AG04449 (cell line): ENCODE measurements at places on chromosomes 2 and 18.

DNA sequence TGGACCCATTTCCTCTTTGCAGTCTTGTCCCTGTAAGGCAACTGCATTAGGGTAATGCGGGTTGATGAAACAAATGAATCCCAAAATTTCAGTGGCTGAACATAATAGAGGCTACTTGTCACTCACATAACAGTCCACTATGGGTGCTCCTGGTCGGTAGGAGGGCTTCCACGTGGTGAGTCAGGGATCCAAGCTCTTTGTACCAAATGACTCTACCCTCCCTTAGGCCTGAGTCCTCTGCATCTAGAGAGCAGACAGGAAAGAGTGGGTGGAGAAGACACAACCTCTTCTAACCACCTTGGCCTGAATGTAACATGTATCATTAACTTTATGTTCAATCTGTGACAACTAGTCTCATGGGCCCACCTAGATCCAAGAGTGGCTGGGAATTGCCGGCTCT is 86.2 kb upstream of the HAAO start:
- DNase-seq: no peak

GRCh38 chr2:238169048-238169707 is 10.4 kb downstream of the ERFE start:
- peak; percentile 89 for DNase-seq

DNA sequence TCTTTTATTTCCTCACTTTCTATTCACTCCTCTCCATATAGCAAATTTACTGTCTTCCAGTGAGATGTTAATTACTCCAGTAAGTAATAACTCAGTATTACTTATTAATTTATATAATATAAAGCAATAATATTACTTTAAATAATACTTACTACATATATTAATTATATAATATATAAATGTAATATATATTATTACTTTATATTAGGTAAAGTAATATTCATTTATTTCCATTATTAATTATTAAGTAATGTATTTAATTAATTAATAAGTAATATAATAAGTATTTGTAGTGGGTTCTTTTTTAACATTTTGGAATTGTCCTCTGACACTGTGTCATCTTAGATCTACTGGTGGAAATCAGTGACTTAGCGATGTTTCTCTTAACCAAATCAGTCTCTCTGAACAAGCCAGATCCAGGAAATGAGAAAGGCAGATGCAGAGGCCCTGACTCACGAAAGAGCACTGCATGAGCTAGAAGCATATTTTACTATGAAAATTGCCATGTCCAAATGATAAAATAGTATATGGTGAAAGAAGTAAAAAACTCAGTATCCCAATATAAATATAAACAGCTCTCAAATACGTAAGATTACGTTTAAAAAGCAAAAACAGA is 115.9 kb downstream of the DSEL start:
- DNase-seq: peak; percentile 38

DNA sequence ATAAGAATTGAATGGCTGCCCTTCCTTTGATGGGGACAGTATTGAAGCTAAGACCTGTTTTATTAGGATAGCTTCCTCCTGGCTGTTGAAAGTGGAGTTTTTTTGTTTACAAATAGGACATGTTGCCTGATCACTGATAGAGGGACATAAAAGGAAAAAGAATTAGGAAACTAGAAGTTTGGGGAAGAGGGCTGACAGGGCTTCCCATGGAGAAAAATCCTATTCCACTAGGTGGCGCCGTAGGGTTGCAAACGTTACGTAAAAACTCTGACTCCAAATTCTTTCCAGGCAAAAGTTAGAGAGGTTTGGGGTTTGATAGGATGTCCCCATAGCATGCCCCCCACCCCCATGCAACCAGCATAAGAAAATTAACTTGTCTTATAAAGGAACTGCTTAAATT is 11.1 kb upstream of the RBFA start:
- no peak for DNase-seq

- DNase-seq: peak; percentile 44
Measured at GRCh38 chr18:62282188-62282629, 42.9 kb upstream of the TNFRSF11A start.

DNA sequence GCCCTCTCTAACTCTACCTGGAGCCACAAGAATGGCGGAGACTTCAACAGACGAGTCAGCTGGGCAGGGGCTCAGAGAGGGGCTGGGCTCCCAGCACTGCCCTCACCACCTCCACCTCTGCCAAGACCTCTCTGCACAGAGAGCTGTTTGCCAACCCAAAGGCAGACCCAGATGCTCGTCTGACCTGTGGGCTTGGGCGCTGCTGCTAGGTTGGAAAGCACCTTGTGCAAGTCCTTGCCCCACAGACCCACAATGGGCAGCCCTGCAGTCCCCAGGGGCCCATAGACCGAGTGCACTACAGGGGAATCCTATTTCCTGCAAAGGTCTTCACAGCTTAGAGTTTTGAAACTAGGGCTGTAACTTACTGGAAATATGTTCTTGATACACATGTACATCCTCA is 13.3 kb downstream of the ACKR3 start:
- no peak for DNase-seq

GRCh38 chr18:7658701-7659100 is 91.6 kb downstream of the PTPRM start:
- DNase-seq: no peak

DNA sequence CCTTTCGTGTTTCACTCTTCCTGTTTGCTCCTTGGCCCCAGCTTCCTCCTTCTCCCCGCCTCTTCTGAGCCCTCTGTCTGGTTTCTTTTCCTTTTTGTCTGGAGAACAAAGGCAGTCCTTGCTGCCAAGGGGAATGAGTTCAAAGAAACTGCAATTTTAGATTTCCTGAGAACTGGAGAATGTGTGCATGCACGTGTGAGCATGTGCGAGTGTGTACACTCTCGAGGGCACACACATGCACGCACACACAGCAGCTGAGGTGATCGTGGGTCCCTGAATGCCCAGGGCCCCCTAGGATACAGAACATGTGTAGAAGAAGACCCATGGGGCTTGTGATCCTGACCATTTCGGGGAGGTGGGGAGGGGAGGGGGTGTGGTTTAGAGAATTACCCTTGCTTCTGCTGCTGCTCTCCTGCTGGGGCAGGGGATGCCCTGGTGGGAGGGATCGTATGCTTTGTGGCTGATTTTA is 151.8 kb downstream of the DYSF start:
- DNase-seq: no peak

GRCh38 chr2:165645930-165646831 is 147.9 kb downstream of the GALNT3 start:
- DNase-seq: no peak

GRCh38 chr2:72841462-72842125 is 15.8 kb upstream of the EXOC6B start:
- DNase-seq: no peak

DNA sequence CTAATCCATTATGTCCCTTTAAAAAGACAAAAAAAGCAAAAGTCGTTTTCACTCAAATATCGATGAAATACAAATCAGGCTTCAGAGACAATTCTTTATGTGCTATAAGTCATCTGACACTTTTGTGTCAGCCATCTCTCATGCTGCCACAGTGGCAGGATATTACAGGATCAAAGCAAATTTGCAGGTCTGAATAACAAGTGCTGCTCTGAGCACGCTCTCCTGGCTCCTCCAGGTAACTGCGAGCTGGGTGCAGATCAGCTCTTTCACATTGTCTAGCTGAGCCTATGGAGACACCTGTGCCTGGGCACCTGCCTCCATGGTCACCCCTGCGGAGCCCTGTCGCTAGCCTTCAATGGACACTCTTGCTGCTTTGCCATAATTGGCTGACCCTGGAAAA is 250.2 kb upstream of the RAB12 start:
- DNase-seq: no peak

GRCh38 chr2:187081461-187081860 is 232.5 kb upstream of the ZSWIM2 start:
- no peak for DNase-seq

DNA sequence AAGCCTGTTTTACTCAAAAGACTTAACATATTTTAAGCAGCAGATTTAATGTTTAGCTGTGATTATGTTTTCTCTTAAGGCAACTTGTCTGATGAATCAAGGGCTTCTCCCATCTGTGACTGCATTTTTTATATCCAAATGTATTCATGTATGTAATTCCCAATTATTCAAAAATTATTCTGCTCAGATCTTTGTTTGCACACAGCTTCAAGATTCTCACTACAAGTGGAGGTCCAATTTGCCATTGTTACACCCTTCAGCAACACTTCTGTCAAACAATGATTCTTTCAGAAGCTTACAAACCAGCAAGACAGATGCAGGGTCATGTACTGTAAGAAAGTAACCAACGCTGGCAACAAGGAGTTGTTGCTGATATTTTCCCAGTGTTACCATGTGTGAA is 5.9 kb upstream of the LRPPRC start:
- no peak for DNase-seq

DNA sequence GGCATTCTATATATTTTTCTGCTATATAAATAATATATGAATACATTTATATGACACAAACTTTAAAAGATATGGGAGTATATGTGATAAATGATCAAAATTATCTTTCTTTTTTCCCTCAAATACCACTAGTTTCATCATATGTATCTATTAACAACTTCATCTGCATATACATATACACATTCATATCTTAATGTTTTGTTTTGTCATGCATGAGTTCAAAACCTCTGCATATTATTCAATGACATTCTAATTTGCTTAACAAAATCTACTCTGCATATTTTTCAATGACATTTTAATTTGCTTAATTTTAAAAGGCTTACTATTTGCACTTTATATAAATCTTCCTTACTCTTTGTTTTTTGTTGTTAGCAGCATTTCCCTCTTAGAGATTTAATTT is 276.2 kb downstream of the PIK3C3 start:
- no peak for DNase-seq

DNA sequence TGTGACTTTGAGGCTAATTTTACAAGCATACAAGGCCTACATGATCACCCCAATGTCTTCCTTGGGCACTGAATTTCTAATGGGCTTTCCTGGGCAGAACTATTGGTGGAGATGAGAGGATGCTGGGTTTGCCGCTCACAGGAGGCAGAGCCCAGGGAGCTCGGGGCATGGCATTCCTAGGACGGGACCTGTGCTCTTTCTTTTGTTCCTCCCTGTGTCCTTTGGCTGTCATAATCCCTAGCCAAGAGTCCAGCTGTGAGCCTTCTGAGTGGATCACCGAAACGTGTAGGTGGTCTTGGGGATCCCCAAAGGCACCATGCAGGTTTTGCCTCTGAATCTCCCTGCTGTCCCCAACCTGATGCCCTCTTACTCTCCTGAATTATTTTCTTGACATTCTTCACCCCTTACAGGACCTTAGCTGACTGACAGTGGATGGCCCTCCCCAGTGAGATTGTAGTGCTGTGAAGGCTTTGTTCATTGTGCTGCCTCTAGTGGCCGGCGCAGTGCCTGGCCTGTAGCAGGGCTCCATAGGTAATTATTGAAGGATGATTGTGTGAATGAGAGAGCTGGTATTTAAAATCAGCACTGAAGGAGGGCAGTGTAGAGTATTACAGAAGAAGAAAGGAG is 221.9 kb downstream of the ZNF407 start:
- no peak for DNase-seq
